ENCODE measurements at places on chromosomes 3 and 15. TPM values are rescaled to one million over a fixed set of nuclear protein-coding genes. Genes with fewer than 3 reads are reported as not detected.

CRYGS gene
- not detected for total RNA-seq

TNFAIP8L3 gene
- 21.9 TPM for total RNA-seq

C3orf70 gene
- 5.6 TPM for total RNA-seq

GOLGA6L10 gene
- total RNA-seq: 3.4 TPM

CAMKV gene
- not detected for total RNA-seq

CCR3 gene
- total RNA-seq: not detected

KATNBL1 gene
- total RNA-seq: 50.3 TPM

CAND2 gene
- total RNA-seq: 12.5 TPM

GOLGA8R gene
- 3.2 TPM for total RNA-seq

CCNB2 gene
- 5.9 TPM for total RNA-seq

TMC3 gene
- total RNA-seq: 2.7 TPM
